Kidney epithelial cell (primary cell): ENCODE measurements at places on chromosomes 2 and 18.

GRCh38 chr18:78557371-78557770 lies 422.2 kb upstream of the SALL3 start:
- no peak for DNase-seq

DNA sequence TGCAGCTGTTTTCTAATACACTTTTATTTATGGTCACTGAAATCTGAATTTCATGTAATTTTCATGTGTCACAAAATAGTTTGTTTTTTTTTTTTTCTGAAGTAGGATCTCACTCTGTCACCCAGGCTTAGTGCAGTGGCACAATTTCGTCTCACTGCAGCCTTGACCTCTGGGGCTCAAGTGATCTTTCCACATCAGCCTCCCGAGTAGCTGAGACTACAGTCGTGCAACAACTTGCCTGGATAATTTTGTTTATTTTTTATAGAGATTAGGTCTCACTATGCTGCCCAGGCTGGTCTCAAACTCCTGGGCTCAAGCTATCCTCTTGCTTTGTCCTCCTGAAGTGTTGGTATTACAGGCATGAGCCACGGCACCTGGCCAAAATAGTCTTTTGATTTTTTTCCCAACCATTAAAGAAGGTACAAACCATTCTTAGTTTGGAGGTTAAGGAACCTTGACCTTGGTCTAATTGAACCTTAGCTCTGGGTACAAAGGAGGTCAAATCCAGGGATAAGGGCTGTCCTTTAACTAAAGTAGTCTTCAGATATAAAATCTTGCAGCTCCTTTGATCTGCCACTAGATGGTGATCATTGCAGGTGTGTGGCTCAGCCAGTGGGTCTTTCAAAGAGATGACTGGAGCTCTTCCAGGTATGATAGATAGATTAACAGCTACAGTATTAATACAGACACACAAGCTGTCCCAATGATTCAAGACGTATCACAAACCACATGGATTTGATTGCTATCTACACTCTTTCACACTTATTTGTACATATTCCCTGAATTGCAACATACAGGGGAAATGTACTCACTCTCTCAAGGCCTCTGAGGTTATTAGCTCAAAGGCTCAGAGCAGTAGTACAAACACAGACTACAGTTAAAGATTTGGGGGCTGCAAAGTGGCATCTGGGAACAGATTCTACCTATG lies 4.7 kb upstream of the KRCC1 start:
- DNase-seq = peak; percentile 9

GRCh38 chr18:32695534-32695933 lies 77.3 kb downstream of the KLHL14 start:
- no peak for DNase-seq

DNA sequence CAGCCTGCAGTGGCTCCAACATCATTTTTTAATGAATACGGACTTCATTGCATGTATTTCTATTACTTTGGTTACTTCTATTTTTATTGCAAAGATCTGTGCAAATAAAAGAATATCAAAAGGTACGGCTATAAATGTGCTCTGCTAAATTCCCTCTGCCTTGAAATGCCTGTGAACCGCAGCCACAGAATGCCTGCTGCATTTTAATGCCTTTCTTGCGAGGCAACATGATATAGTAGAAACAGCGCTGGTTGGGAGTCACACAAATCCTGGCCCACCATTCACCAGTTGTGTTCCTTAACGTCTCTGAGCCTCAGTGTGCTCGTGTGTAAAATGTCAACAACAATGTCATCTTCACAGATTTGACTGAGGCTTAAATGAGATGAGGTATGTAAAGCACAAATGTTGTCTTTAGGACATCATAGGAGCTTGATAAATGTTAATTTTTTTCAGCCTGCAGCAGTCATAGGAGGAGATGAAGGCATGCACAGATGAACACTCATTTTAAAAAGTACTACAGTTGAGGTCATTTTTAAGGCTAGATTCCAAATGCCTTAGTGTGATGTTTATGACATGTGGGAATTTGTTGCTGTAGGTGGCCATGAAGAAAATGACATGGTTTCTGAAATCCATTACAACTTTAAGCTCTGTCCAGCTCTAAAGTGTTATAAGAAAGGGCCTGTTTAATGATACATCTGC lies 187.6 kb upstream of the NRP2 start:
- DNase-seq = no peak

DNA sequence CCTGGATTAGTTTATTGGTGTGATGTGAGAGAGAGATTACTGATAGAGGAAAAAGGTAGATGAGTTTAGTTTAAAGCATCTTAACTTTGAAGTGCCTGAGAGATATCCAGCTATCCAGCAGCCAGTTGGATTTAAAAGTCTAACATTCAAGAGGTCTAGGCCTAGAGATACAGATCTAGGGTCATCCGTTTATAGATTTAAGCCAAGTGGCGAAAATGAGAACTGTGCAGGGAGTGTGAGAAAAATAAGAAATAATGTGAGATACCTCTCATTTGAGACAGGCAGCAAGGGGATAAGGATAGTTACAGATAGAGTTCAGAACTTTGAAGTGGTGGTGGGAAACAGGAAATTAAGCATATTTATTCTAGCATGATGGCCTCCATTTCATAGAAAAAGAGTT lies 5.3 kb upstream of the ORC2 start:
- no peak for DNase-seq

GRCh38 chr18:55314615-55315237 lies 273.3 kb downstream of the TCF4 start:
- DNase-seq = no peak

GRCh38 chr2:69693059-69693774 lies 48.7 kb upstream of the ANXA4 start:
- DNase-seq = no peak

- DNase-seq = no peak
These were observed 29.3 kb upstream of the DCC start for GRCh38 chr18:52310651-52311050.

- DNase-seq = no peak
These were observed 7.7 kb upstream of the TMSB10 start for GRCh38 chr2:84897773-84898172.

GRCh38 chr2:7024261-7024660 lies 107.0 kb downstream of the RNF144A start:
- no peak for DNase-seq

DNA sequence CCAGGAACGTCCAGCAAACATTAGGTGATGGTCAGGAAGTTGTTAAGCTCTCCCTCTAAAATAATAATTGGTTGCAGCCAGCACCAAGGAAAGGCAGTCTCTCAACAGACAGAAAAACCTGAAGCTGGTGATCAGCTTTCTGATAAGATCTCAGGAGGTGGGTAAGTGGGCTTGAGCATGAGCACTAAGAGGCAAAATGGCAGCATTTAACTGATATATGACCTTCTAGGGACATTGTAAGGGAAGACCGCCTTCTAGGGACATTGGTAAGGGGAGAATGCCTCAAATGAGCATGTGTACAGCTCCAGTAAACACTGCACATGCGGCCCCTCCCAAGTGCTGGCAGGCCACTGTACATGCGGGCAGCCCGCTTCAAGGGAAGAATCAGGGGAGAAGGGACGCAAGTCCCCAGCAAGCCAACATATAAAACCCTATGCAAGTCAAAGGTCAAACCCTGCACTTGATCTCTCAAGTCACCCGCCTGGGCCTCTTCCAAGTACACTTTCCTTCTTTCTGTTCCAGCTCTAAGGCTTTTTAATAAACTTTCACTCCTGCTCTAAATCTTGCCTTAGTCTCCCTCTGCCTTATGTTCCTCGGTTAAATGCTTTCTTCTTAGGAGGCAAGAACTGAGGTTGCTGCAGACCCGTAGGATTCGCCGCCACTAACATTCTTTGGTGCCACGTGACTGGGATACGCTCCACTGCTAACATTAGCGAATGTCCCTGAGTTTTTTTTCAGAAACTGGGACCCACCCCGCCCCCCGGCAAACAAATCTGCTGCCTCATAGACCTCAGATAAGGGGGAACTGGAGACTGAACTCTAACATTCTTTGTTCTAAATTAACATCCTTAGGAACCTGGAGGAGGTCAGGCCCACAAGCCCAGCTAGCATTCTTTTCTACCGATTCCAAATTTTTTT lies 463.8 kb downstream of the LPIN1 start:
- DNase-seq = no peak

GRCh38 chr2:214674278-214674677 lies 135.2 kb downstream of the BARD1 start:
- no peak for DNase-seq

DNA sequence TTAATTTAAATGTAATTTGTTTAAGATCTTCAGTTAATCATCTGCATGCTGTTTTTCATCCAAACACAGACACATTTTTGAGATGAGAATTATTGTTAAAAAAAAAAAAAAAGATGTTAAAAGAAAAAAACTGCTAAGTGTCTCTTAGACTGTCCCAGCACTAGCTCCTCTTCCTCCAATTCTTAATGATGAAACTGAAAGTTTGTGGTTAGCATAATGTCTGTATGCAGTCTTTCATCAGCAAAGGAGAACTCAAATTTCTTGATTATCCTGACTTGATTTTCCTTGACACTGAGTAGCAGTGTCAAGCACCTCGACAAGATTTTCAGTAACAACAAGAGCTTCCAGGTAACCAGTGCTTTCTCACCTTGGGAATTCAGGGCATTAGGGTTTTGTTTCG lies 274.4 kb downstream of the LRRTM1 start:
- no peak for DNase-seq

- DNase-seq = no peak
These were observed 13.9 kb downstream of the CLASP1 start for GRCh38 chr2:121635371-121635770.

GRCh38 chr2:68569604-68570003 lies 73.8 kb upstream of the PROKR1 start:
- no peak for DNase-seq

GRCh38 chr2:59578349-59578748 lies 975.1 kb downstream of the BCL11A start:
- DNase-seq = no peak

- DNase-seq = no peak
These were observed 50.8 kb downstream of the EDAR start for GRCh38 chr2:108938077-108938710.
